ENCODE measurements at places on chromosomes 12 and 14. TPM values are rescaled to one million over a fixed set of nuclear protein-coding genes. Genes with fewer than 3 reads are reported as not detected.

FGF23 gene
- total RNA-seq, result 0.15 TPM

OR11G2 gene
- total RNA-seq, result not detected

TEX22 gene
- 0.37 TPM for total RNA-seq

GPD1 gene
- total RNA-seq, result 15.0 TPM

GRCh38 chr12:101221301-101221700 lies 11.3 kb upstream of the SLC5A8 start:
- DNase-seq, result no peak

GRCh38 chr12:70637303-70638085 lies at the start of gene PTPRB:
Gene PTPRB, minus strand, starts transcription at chr12:70637429. Its CDS starts 34 bp downstream, at chr12:70637395.
- no peak for DNase-seq

GRCh38 chr14:92585981-92586937 lies 72.7 kb downstream of the RIN3 start:
- peak; percentile 32 for DNase-seq

DNA sequence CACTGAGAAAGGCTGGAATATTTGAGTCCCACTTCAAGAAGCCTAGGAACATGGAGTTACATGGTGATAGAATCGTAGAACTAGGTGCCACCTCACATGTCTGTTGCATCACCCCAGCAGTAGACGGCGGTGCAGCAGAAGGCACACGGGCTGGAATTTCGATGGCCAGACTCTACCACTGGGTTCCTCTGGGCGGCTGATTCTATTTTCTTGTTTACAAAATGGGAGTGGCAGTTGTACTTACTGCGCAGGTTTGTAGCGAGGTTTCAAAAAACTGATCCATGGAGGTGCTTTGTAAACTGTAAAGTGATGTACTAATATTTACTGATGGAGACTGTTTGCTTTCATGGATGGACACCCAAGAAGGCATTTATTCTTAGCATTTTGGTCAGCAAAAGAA lies 45.7 kb downstream of the WDR20 start:
- DNase-seq, result no peak

GRCh38 chr14:90715495-90715894 lies 100.7 kb downstream of the TTC7B start:
- DNase-seq, result no peak

GRCh38 chr12:4894019-4894418 lies 15.7 kb upstream of the KCNA1 start:
- no peak for DNase-seq
